Fibroblast of villous mesenchyme (primary cell): ENCODE measurements at places on chromosomes 11 and 22. TPM values are rescaled to one million over a fixed set of nuclear protein-coding genes. Genes with fewer than 3 reads are reported as not detected.
A peak's percentile ranks its signal among the peaks of the same experiment; 100 is the strongest.

DNA sequence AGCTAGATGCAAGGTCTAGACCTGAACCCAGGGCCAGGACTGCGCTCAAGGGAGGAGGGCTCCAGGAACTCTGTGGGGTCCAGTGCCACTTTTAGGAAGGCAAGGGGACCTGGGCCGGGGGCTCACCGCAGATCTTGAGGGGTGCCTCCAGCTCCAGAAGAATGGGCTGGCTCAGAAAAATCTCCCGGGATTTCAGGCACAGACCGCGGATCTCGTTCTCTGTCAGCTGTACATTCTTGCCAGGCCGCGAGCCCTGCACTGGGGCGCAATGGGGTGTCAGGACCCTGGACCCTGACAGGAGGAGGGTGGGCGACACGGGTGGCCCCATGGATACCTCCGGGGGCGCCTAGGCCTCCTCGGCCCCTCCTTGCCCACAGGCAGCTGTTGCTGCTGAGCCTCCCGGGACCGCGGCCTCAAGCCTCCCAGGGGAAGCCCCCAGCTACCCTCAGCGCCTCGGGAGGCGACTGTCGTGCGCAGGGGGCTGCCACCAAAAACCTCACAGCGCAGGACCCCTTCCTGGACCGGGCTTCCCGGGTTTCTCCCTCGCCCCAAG, 640 bp downstream of the PPP1CA start:
- peak; percentile 7 for DNase-seq

Gene PDGFB
- total RNA-seq = 7.7 and 11.7 TPM in 2 replicates

Gene NPTXR
- 0.64 and 0.86 TPM in 2 replicates for total RNA-seq

DNA sequence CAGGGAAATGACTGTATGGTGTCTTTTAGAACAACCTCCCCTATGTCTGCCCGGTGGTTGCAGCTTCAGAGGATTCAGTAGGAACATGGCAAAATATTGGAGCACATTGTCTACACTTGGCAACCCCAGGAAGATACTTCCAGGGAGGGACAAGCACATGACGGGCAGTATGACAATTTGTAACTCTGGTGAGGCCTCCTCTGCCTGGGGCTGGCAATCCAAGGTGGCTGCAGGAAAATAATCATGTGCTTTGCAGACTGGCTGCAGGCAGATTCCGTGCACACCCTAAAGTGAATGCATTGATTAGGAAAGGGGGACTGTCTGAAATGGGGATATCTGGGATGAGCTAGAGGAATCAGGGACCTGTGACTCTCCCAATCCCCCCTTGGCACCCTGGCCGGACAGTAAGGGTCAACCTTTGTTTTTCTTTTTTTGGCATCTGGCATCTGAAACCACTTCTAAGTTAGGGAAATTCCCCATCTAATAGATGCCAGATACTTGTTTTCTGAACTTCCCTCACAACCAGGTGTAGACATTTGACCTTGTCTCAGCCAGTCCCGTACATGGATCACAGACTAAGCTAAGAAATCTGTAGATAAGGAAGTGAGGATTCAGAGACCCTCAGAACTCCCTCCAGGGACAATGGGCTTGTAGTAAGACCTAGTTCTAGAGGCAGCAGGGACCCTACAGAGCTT, 10.5 kb upstream of the PHOX2A start:
- DNase-seq = no peak

- DNase-seq = peak; percentile 32
Observed at GRCh38 chr22:50186761-50187523, 1.2 kb downstream of the TRABD start.

DNA sequence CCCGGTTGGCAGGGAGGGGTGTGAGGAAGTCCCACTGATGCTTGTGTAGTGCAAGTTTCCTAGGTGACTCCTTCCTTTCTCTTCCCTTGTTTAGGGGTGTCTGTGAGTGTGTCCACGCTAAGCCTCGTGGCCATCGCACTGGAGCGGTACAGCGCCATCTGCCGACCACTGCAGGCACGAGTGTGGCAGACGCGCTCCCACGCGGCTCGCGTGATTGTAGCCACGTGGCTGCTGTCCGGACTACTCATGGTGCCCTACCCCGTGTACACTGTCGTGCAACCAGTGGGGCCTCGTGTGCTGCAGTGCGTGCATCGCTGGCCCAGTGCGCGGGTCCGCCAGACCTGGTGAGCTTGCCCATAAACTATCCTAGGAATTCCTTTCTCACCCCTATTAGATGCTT, 10.4 kb downstream of the CCKBR start:
- peak; percentile 21 for DNase-seq

DNA sequence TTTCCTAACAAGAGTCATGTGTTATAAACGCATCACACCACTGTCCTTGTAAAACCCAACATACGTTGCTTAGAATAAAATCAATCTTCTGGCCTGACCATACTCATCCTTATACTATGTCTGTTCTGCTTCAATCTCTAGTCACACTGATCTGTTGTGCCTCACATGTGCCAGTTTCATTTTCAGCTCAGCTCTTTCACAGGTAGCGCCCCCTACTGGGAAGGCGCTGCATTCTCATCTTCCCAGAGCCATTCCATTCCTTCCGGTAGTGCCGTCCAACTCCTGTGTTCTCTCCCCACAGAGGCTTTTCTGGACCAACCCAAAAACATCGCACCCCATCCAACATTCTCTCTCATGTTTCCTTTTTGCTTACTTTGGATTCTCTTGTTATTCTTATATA, 22.2 kb downstream of the CASP5 start:
- DNase-seq = no peak

DNA sequence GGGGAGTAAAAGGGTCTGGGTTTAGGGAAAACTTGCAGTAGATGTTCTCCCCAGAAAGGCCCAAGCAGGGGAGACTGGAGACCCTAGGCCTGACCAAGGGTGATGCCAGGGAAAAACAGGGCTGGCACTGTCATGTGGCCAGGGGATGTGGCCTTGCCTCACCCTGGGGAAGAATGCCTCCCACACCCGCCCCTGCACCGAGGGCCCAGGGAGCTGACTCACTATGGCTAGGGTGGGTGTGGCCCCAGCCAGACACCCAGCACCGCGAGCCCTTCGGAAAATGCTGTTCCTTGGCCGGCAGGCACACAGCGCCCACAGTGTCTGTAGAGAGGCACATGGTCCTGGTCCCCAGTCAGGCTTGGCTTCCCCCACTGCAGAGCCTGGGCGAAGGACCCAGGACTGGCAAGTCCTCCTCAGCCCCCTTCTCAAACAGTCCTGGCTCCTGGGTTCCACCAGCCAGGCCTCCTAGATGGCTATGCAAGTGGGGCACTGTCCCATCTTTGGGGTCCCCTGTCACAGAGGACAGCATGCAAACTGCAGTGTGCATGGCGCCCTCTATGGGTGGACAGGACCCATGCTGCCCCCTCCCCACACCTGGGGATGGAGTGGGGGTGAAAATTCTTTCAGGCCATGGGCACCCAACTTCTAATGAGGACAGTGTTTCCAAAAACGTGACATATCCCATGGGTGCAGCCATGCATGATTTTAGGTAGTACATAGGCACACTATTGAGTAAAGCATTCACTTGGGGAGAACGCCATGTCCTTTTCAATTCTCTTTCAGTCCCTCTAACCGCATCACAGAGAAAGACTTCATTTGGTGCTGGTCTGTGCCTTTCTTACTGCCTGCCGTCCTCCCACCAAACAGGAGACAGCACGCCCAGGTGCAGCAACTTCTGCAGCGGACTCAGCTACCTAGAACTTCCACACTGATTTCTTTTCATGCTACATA, 15.2 kb downstream of the TMPRSS5 start:
- DNase-seq = peak; percentile 70

DNA sequence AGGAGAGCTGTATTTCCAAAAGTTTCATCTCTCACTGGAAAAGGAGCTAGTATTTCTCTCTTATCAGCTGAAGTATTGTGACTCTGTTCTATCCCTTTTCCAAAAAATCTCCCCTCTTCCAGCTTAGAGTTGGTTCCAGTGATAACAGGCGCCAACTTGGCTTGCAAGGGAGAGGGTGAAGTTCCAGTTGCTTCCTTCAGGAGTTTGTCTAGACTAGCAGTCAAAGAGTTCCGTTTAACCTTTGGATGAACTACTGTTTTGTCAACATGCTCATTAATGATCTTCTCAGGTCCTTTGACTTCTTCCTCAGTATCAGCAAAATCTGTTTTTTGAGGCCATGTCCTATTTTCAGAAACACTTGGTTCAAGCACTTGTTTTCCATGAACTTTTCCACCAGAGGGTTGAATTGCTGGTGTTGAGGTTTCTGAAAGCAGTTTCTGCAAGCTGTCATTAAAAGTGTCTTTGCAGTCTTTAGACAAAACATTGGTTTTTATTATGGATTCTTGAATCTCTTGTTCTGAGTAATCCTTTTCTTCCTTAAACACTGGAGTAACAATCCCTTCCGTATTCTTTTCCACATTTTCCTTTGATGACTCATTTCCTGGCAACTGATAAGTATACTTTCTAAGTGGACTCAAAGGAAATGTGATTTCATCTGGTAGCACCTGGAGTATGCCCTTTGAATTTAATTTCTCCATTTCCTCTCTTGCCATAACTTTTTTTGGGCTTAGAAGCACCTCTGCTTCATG, 39.7 kb upstream of the CCDC89 start:
- DNase-seq = peak; percentile 88

DNA sequence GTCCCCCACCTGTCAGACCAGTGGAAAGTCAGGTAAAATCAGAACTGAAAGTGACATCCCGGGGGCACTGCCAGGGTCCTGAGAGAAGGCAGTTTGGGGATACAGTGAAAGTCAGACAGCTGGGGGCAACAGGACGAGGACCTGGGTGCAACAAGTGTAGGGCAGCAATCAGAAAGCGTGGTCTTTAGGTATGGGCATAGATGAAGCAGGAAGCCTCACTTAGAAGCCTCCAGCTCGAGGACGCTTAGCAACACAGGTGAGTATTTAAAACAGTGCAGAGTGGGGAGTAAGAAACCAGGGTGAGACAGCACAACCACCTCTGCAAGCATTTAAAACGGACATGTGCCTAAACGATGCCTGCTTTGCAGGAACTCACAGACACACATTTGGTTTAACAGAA, 64.6 kb upstream of the POU2AF1 start:
- no peak for DNase-seq

DNA sequence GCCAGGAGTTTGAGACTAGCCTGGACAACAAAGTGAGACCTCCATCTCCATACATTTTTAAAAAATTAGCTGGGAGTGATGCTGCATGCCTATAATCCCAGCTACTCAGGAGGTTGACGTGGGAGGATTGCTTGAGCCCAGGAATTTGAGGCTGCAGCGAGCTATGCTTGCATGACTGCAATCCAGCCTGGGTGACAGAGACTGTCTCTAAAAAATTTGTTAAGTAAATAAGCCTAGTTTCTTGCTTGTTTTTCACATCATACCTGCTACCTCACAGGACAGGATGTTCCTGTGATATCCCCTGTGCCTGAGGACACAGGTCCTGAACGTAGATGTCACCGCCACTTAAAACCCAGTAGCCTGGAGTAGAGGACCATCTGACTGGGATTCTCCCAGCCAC, 348.6 kb downstream of the MN1 start:
- no peak for DNase-seq

GRCh38 chr11:132862933-132863332, 669.4 kb downstream of the OPCML start:
- DNase-seq = no peak

DNA sequence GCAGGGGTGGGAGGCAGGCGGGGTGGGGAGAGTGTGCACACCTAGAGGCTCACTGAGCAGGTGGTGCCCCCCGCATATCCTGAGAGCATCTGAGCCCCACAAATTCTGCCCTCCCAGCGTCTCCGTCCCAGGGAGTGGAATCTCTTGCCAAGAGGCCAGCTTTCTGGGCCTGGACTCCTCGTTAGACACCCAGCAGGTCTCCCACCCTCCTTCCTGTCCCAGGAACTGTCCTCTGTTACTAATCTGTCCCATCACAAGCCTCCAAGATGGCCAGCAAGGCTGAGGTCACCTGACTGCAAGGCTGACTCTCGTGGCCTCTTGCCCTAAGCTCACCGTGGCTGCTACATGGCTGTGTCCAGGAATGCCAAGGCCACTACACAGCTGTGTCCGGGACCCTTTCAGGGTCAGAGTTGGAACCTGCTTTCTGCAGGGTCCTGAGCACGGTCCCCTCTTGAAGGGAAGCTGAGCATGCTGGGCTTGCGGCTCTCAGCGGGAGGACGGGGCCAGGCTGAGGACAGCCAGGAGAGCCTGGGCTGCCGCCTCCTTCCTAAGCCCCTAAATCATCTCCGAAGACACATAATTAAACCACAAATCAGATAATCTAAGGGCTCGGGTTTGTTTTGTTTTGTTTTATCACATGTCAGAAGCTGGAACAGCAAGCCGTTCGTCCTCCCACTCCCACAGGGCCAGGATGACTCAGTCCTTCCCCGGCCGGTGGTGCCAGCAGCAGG, 1327.3 kb downstream of the TBC1D22A start:
- peak; percentile 6 for DNase-seq

DNA sequence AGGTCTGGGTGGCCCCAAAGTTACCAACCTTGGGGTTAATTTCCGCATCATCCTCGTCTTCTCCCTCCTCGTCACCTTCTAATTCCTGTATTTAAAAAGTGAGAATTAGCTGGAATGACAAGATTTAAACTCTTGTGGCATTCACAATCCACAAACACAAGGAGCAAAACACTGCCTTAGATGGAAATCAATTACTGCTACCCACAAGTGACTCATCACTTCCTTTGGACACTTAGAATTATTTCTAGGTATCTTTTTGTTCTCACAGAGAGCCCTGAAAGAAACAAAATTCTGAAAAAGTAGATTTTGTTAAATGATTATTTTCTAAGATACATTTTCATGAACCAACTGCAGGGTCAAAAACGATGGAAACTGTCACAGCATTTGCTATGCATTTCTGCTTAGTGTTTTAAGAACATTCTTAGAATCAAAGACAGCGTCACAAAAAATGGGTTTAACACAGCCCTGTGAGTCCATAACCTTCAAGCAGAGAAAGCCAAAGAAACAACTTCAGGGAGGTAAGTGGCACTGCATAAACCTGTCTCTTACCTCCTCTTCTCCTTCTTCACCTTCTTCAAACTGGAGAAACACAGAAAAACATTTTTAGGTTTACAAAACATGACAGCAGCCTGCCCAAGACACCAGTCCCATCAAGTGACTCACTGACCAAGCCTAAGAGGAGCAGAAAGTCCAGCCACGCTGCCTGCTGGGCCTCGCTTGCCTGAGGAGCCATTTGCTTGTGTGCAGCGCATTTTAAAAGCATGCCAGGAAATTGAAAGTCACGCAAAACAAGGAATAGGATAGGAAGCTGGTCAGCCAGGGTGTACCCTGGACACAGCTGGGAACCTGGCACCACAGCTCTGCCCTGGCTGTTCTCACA, 22.3 kb upstream of the PHLDA2 start:
- DNase-seq = peak; percentile 60

DNA sequence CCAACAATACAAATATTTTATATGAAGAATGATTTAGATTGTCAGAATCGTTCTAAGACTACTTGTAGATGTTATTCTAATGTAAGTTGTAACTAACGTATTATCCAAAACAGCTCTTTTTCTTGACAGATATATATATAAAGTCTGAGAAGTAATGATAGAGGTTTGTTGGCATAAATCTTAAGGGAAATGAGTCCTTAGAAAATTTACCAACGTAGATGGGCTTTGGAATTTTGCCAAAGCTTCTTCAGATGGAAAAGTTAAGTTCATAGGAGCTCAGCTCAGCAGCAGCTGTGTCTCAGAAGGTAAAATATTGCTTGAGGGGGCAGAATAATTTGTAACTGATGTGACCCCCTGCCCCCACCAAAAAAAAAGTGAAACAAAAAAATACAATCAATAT, 66.7 kb downstream of the BID start:
- peak; percentile 30 for DNase-seq

- no peak for DNase-seq
Observed at GRCh38 chr22:48800036-48800885, 1027.4 kb downstream of the BRD1 start.

Gene RAG2
- total RNA-seq = not detected in 2 replicates
